Right cardiac atrium (tissue), 5 donors: ENCODE measurements at places on chromosomes 5 and 9. TPM values are rescaled to one million over a fixed set of nuclear protein-coding genes. Genes with fewer than 3 reads are reported as not detected.

DNA sequence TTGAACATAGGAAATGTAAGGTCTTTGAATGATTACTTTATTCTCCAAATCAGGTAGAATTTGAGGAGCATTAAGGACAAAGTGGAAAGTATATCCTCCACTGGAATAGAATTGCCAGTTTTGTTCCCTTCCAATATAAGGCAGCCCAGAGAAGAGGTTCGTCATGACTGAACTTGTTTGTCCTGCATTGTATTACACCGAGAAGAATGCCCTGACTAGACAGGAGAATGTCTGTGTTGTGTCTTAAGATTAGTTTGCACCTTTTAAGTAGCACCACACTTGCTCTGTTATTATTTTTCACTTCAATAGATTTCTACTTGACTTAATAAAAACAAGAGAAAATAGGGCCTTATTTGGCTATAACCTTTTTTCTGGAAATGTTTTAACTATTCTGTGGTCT, 586.2 kb upstream of the PTGER4 start:
- no peak for DNase-seq

DNA sequence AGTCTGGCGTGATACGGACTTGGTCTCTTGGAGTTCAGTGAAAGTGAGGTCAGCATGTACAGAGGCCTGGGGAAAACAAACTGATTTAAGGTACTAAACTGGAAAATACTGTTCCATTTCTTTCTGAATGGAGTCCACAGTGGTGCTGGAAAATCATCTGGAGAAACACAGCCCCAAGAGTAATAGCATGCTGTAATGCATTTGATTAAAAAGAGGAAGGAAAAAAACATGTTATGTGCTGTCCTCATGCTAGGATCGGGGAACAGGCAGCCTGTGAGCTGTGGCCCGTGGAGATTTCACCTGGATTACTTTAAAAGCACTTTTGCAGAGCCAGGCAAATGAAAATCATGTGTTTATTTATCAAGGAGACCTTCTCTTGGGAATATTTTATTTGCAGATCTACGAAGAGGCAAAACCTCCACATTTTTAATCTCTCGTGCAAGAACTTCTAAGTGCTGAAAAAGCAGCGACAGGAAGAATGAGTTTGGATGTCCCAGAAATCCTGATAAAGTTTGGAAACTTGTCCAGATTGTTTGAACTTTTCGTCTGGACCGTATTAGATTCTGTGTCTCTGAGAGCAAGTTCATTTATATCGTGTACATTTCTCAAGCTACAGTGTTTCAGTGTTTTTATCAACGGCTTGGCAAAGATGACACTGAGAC, 228.8 kb downstream of the GAS1 start:
- DNase-seq = no peak

DNA sequence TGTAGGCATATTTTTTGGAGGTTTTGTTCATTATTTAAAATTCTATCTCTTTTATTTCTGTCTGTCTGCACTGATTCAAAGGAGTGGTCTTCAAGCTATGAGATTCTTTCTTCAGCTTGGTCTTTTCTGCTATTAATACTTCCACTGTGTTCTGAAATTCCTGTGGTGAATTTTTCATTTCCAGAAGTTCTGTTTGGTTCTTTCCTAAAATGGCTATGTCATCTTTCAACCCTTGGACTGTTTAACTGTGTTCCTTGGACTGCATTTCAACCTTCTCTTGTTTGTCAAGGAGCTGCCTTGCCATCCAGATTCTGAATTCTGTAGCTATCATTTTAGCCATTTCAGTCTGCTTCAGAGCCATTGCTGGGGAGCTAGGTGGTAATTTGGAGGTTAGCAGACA, 76.3 kb downstream of the CERT1 start:
- no peak for DNase-seq

The PLPPR1 gene
- not detected for total RNA-seq

The LTC4S gene
- 21.8 TPM for total RNA-seq

The PPIP5K2 gene
- 40.8 TPM for total RNA-seq

DNA sequence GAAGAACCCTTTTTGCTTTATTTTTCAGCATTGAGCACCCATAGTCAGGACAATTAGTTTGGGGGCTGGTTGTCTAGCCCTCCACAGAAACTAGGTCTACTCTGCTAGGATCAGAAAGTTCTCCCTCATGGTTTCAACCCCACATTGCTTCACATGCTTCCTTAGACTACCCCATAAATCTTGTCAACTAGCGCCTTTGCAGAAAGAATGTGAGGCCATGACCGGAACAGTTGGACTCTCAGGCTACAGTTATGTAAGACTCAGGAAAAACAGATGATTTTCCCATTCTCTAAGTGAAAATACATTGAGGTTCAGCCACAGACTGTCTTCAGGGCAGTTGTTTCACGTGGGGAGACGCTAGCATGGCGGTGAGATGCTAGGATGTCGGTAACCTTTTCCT, 255.6 kb downstream of the NR3C1 start:
- no peak for DNase-seq

GRCh38 chr5:8349855-8350254, 480.9 kb downstream of the MTRR start:
- no peak for DNase-seq

GRCh38 chr5:135028791-135029476, 5.1 kb downstream of the PITX1 start:
- DNase-seq = no peak

DNA sequence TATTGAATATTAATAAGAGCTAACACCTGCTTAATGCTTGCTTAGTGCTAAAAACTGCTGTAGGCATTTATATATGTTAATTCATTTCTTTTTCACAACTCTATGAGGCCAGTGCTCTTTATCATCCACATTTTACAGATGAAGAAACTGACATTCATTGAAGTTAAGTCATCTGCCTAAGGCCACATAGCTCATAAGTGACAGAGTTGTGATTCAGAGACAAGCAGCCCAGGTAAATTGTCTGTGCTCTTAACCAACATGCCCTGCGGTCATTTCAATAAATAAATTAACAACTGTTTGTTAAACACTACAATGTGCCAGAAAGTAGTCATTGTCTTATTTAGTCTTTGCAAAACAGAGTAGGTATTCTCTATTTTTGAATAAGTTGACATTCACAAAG, 1354.4 kb upstream of the C9orf72 start:
- DNase-seq = no peak

- DNase-seq = no peak
Observed at GRCh38 chr5:103785569-103785968, 223.0 kb upstream of the NUDT12 start.

- no peak for DNase-seq
Observed at GRCh38 chr9:74610523-74611061, 113.5 kb downstream of the RORB start.

GRCh38 chr9:123772374-123772773, 157.6 kb downstream of the DENND1A start:
- DNase-seq = no peak

GRCh38 chr9:133729617-133730281, 8.4 kb downstream of the SARDH start:
- DNase-seq = no peak
